ENCODE measurements at places on chromosomes 3 and 15.

DNA sequence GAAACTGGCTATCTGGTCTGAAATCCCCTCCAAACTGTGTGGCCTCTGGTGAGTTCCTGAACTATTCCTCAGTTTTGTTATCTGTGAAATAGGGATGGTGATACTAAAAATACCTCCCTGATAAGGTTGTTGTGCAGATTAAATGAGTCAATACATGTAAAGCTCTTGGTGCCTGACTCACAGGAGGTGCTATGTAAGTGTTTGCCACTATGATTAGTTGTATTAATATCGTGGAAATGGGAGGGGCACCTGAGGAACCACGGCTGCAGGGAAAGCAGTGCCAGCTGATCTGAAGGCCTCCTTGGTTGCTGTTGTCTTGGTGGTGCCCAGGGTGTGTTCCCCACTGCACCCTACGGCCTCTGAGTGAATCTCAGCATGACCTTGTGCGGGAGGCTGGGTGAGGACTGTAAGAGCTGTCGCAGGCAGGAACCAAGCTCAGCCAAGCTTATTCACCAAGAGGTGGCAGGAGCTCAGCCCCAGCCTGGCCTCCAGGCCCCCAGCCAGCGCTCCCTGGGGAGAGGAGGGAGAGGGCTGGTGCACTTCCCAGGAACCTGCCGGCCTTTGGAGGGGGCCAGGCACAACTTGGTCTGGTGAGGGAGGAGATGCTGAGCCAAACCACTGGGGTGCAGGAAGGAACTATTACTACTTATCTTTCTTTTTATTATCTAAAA, 44.8 kb upstream of the CCDC174 start:
- no peak for DNase-seq

DNA sequence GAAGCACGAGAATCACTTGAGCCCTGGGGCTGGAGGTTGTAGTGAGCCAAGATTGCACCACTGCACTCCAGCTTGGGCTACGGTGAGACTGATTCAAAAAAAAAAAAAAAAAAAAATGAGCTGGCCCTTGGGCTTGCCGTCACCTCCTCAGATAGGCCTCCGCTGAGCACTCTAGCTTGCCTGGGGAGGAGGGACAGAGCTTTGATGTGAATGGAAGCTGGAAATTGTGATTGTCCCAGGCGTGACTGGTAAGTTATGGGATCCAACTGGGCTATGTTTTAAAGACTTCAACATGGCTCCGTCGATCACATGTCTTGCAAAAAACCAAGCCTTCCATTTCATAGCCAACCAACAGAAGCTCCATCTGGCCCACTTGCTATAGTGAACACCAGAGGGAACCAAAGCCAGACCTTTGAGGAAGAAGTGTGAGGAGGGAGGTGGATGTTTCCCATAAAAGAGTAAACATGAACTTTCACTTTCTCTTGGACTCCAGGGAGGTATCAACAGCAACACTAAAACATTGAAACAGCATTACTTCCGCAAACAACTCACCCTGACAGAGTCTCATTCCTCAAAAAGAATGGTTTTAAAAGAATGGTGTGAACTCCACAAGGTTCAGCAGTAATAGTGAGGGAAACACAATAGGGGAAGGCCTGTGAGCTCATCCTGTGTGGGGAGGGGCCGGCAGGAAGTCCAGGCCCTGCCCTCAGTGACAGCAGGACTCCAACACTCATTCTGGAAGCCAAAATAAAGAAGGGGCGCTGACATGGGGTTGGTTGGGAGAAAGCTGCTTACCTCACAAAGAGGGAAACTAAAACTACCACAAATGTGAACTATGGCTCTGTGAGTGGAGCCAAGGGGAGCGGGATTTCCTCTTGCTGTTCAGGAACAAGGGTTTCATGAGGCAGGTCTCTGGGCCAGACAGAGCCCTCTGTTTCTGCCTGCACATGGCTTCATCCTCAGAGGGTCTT, 59.2 kb upstream of the IL12A start:
- peak; percentile 90 for DNase-seq

DNA sequence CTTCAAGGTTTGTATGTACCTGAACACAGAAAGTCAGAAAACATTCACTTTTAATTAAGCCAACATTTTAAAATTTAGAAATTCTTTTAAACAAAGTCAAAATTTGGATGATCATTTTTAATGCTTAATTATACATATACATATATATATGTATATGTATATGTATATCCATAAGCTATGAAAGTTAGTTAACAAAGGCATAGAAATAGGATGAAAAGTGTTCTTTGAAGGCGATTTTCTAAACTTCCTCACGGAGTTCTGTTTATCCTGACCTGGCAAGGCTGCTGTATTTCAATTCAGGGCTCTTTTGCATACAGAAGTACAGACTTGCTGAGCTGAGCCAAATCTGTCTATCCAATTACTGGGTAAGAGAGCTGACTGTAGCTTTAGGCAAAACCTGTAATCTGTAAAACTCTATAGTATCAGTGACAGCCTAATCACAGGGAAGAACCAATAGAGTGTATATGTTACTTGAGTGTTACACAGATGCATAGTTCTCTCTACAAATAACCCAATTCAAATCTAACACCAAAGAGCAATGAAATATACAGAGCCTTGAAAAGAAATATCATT, 32.1 kb upstream of the THRB start:
- DNase-seq, result no peak

DNA sequence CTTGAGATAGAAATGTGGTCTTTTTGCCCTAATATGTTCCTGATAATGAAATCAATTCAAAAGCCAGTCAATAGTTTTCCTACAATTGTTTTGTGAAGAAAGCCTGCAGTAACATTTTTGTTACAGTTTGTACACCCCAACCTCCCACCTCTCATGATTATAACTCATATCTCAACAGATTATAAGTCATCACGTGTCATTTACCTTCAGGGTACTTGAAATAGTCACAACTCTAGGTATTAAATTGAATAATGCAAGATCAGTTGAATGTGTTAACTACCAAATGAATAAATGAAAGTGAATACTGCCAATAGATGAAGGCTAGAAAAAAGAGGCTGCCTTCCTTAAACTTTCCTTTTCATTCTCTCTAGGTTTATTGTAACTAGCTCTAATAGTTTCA, 32.9 kb upstream of the CTDSPL2 start:
- no peak for DNase-seq

GRCh38 chr3:112817271-112817670, 29.4 kb downstream of the CD200R1L start:
- DNase-seq, result no peak

- DNase-seq, result no peak
Observed at GRCh38 chr3:124815781-124816180, 71.4 kb downstream of the ITGB5 start.

DNA sequence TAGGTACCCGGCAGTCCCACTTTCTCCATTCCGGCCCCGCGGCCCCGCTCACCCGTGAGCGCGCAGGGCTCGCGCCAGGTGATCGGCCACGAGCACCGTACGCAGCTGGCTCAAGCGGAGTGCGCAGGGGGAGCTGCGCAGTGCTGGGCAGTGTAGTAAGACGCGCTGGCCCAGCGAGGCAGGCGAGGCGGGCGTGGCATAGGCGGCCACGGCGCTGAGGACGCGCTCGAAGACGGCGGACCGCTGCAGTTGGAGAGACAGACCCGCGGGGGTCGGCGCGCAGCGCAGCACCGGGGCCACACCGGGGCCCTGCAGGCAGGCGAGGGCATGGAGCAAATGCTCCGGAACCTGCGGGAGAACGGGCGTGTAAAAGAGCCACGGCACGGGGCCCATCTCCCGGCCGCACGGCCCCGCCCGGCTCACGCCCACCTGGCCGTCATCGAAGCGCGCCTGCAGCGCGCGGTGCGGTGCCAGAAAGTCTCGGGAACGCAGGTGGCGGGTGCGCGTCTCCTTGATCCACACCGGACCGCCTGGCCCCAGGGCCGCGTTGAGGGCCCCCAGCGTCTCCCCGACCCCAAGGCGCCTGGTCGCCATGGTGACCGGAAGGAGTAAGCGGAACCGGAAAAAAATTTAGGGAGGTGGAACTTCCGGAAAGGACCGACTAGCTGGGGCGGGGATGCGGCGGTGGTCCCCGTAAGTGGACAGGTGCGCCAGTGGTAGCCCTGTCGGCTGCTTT, at the start of gene DALRD3:
Gene DALRD3 (minus strand): TSS at position 610 of the 736 bp plus-strand sequence. CDS start 16 bp downstream, at position 594.
- DNase-seq, result peak; percentile 71

GRCh38 chr3:17964108-17964507, 221.7 kb upstream of the TBC1D5 start:
- DNase-seq, result no peak

DNA sequence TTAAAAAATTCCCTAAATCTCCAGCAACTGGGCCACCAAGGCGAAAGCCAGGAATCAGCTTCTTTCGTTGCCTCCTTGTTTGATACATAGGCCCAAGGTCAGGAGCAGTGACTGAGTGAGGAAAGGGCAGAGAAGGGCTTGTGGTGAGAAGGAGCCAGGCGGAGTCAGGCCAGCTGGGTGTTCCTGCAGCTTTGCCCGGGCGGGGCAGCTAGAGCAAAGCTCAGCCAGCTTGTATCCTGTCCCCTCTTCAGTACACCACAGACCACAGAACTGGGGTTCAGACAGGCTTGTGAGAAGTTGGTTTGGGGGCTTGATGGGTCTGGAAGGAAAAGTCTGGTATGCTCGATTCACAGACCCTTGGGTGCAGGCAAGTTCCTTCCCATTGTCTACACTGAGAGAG, 52.6 kb downstream of the CCK start:
- DNase-seq, result no peak

DNA sequence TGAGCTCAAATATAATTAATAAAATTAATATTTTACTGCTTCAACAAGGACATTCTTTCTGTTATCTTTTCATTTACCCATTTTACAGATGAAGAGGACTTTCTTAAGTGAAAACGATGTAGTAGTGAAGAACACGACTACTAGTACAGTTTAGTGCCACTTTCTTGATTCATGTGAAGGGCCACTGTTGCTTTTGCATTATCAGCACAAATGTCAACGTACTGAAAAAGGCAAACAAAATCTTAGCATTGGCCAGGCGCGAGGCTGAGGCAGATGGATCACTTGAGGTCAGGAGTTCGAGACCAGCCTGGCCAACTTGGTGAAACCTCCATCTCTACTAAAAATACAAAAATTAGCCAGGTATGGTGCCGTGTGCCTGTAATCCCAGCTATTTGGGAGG, 9.5 kb downstream of the PPP1R14D start:
- no peak for DNase-seq

- DNase-seq, result no peak
Observed at GRCh38 chr3:127263586-127264231, 24.1 kb downstream of the PRR20G start.

GRCh38 chr3:40240921-40241320, 68.6 kb upstream of the EIF1B start:
- DNase-seq, result peak; percentile 11

DNA sequence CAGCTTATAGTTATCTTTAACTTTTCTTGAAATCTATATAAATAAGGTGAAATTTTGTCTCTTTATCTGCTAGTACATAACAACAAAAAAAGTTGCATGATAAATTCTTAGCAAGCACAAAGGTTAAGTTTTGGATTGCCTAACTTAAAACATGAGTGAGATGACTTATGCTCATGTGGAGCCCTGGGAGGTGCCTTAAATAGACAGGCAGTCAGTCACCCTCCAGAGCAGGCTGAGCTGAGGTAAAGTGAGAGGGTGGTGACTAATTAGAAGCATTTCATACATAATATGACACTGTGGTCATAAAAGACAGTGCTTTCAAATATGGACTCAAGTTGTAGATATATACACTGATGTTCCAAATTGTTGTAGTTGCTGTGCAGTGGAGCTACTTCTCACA, 14.6 kb upstream of the MME start:
- DNase-seq, result peak; percentile 91

- DNase-seq, result no peak
Observed at GRCh38 chr3:46811615-46812236, 51.5 kb downstream of the MYL3 start.

DNA sequence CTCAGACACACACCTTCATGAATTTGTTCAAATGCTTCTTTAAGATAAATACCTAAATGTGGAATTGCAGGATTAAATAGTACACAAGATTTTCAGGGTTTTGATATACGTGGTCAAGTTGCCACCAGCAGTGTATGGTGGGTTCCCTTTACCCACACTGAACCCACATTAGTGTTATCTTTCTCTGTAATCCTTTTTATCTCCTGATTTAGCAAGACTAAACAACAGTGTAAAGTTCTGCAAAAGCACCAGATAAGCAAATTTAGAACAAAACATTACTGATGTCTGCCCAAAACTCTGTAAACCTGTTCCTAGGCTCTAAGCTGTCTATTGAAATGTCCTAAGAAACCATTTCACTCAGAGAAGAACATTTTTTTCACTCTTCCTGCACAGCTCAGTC, 352.9 kb downstream of the FHIT start:
- DNase-seq, result no peak

DNA sequence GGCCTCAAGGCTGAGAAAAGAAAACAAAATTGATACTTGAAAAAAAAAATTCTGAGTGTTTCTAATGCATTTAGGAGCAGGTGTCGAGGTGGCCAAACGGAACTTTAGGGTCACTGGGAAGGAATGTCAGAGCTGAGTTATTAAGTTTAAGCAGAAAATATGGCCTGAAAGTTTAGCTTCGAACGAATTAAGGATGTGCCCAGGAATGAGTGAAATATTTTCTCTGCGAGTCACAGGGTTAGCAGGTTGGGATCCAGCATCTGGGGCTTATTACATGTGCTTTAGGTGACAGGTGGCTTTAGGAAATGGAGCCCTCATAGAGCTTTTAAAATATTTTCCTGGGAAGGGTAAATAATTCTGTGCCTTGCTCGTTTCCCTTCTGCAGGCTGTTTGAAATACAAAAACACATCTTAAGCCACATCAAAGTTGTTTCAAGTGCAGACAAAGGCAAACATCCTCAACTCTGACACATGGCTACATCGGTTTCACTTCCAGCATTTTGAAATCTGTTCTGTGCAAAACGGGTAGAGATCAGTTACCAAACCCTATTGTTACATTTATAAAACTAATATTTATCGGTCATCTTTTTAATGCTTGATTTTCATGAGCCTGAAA, 143.1 kb upstream of the ARRDC4 start:
- DNase-seq, result no peak

DNA sequence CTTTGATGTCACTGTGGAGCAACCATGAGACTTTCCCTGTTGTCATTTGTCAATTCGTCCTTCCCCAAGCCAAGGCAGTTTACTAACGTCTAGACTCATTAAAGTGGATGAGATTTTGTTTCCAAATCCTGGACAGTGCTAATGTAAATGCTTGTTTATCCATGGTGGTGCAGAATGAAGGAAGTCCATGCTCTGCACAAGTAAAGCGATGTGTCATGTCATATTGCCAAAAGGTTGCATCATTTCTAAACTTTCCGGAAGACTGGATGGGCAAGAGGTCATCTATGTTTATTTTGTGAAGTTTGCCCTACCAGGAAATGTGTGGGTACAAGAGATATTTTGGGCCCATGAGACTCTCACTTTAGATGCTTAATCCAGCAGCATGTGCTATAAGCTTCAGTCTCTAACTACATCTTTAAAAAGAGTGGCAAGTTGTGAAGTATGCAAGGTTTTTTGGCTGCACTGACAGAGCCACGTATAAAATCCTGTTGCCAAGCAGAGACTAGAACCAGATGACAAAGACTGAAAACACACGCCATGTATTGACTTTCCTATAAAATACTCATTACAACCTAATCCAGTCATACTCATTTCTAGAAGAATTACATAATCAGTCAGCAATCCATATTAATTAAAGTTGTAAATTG, 72.1 kb upstream of the FNDC3B start:
- peak; percentile 80 for DNase-seq
